ENCODE measurements at places on chromosomes 16 and 17. TPM values are rescaled to one million over a fixed set of nuclear protein-coding genes. Genes with fewer than 3 reads are reported as not detected.

GRCh38 chr16:19588661-19589060, 33.2 kb downstream of the VPS35L start:
- DNase-seq: no peak

DNA sequence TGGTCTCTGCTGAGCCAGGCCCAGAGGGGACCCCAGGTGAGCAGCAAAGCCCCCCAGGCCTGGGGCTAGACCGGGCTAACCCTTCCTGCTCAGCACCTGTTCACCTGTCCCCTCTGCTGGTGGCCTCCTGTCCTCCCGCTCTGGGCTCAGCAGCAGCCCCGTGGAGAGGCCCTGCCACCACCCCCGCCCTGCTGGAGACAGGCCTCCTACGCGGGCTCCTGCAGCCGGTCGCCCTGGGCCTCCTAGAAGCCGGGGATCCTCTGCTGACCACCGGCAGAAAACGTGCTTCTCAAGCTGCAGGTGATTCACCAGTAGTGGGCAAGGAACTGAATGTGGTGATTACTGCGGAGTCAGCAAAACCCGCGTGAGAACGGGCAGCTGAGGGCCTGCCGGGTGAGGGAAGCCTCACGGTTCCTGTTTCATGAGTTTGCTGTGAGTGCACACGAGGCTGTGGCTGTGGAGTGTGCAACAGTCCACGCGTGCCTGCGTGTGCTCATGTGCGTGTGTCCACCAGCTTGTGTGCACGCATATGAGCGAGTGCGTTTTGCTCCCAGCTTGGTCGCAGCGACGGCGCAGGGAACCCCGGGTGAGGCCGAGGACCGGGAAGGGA, 792 bp downstream of the SECTM1 start:
- no peak for DNase-seq

- no peak for DNase-seq
Measured at GRCh38 chr17:2780256-2780655, 16.0 kb upstream of the RAP1GAP2 start.

GRCh38 chr16:85090181-85090580, 22.1 kb downstream of the CIBAR2 start:
- DNase-seq: no peak

GRCh38 chr17:78897664-78898047, 5.3 kb downstream of the CEP295NL start:
- DNase-seq: no peak

DNA sequence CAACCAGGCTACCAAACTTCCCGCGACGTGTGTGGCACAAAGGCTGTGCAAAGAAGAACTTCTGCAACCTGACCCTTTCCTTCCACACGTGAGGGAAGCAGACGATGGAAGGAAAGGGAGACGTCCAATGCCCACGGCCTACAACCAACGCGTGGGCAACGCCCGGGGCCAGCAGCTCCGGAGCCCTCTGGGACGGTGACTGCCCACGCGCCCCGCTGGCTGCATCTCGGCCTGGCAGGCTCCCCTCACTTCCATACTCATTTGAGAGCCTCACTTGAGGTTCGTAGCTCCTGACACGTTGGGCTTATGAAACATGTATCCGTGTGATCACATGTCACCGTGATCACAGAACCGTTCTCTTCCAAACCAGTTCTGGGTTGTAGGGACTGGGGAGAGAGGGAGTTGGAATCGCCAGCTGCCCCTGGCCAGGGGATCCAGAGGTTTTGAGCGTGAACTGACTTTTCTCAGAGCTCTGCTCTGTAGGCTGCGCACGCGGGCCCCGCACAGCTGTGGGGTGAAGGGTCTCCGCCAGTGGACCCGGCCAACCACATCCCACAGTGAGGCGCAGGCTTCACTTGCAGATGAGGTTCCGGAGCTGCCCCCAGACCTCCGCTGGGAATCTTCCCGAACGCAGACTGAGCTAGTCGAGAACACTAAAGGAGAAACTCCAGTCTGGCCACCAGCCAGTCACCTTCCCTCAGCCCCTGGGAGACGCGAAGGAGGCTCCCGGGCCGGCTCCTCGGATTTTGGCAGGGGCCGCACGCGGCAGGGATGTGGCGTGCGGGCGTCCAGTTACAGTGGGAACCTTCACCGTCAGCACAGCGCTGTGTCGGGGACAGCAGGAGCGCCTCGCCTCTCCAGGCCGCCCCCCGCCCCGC, 1.0 kb downstream of the LMF1 start:
- DNase-seq: peak; percentile 55

- DNase-seq: no peak
Measured at GRCh38 chr17:80872001-80872500, 119.6 kb upstream of the CHMP6 start.

DNA sequence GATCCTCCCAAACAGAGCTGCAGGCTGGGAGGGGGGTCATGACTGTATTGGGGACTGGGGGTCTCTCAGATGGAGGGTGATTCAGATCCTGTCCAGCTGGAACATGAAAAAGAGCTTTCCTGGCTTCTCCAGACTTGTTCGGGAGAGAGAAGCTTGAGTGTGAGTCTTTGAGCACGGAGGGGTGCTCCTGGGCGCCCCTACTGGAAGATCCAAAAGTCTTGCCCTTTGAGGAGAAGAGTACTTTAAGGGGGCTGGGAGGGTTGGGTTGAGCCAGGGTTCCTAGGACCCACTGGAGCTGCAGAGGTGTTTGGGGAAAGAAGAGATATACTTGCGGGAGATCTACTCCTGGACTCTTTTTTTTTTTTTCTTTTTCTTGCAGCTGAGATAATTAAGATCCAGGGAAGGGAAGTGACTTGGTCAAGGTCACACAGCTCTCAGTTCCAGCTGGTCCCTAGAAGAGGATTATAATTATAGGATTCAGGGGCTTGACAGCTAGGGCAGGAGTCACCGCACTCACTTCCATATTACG, 8.4 kb downstream of the RARA start:
- DNase-seq: peak; percentile 88

- DNase-seq: no peak
Measured at GRCh38 chr17:37779554-37779953, 34.7 kb upstream of the HNF1B start.

GRCh38 chr17:35315283-35315682, 58.1 kb downstream of the SLFN11 start:
- DNase-seq: peak; percentile 16

- DNase-seq: no peak
Measured at GRCh38 chr16:20944861-20945574, 44.4 kb downstream of the LYRM1 start.

DNA sequence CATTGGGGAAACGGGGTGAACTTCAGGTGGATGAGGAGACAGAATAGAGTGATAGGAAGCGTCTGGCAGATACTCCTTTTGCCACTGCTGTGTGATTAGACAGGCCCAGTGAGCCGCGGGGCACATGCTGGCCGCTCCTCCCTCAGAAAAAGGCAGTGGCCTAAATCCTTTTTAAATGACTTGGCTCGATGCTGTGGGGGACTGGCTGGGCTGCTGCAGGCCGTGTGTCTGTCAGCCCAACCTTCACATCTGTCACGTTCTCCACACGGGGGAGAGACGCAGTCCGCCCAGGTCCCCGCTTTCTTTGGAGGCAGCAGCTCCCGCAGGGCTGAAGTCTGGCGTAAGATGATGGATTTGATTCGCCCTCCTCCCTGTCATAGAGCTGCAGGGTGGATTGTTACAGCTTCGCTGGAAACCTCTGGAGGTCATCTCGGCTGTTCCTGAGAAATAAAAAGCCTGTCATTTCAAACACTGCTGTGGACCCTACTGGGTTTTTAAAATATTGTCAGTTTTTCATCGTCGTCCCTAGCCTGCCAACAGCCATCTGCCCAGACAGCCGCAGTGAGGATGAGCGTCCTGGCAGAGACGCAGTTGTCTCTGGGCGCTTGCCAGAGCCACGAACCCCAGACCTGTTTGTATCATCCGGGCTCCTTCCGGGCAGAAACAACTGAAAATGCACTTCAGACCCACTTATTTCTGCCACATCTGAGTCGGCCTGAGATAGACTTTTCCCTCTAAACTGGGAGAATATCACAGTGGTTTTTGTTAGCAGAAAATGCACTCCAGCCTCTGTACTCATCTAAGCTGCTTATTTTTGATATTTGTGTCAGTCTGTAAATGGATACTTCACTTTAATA, 7.0 kb upstream of the TMEM235 start:
- no peak for DNase-seq

- DNase-seq: peak; percentile 78
Measured at GRCh38 chr17:17028059-17028877, 14.0 kb upstream of the MPRIP start.

DNA sequence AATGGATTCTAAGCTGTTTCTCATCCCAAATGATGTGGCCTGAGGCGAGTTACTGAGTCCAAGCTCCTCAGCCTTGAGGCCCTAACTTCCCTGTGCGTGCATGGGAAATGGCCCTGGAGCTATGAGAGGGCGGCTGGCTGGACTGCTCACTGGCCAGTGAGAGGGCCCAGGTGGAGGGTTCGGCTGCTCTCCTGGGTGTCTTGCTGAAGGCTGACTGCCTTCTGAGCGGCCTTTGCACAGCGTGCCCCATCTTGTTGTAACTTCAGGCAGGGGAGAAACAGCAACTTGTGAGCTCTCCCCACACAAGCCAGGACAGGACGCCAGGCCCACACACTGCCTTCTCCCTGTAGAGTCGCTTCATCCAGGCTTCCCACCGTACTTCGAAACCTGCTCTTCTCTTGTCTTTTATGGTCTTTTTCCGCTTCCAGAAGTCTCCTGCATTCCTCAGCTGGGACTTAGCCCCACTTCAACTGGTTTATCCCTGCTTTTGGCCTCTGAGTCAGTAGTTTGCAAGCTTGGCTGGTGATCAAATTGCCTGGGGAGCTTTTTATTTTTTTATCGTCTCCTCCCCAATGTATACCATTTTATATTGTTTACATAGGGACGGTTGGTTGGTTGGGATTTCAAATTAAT, 13.3 kb downstream of the CDH3 start:
- peak; percentile 72 for DNase-seq

- DNase-seq: no peak
Measured at GRCh38 chr17:75511610-75512575, 3.4 kb downstream of the CASKIN2 start.

- DNase-seq: peak; percentile 48
Measured at GRCh38 chr17:64571746-64572145, 65.0 kb downstream of the CEP95 start.

GRCh38 chr16:75099738-75100602, 16.6 kb downstream of the LDHD start:
- DNase-seq: peak; percentile 41

GRCh38 chr17:78057113-78057740, 71.3 kb downstream of the TMC6 start:
- no peak for DNase-seq

DNA sequence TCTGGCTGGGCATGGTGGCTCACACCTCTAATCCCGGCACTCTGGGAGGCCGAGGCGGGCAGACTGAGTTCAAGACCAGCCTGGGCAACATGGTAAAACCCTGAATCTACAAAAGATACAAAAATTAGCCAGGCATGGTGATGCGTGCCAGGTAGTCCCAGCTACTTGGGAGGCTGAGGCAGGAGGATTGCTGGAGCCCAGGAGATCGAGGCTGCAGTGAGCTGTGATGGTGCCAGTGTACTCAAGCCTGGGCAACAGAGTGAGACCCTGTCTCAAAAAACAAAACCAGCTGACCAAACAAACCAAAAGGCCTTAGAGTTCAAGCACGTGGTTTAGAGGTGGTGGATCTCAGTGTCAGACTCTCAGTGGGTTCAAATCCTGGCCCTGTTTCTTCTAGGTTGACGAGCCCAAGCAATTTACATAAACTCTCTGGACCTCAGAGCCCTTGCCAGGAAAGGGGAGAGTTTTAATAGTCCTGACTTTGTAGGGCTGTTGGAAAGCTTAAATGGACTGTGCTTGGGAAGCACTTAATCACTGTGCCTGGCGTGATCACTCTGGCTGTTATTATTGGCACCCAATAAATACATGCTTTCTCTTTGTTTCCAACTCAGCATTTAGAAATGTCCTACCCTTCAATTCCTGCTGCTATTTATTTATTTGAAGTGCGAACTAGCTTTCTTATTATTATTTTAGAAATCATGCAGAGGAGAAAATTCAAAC, 44.7 kb downstream of the ABCC1 start:
- DNase-seq: no peak

- no peak for DNase-seq
Measured at GRCh38 chr17:69634844-69635243, 220.3 kb downstream of the MAP2K6 start.

GRCh38 chr16:11076259-11077018, 132.1 kb downstream of the CLEC16A start:
- no peak for DNase-seq

- DNase-seq: no peak
Measured at GRCh38 chr17:78738698-78739097, 43.4 kb downstream of the CYTH1 start.

- DNase-seq: no peak
Measured at GRCh38 chr17:6756425-6757031, 682 bp downstream of the XAF1 start.

DNA sequence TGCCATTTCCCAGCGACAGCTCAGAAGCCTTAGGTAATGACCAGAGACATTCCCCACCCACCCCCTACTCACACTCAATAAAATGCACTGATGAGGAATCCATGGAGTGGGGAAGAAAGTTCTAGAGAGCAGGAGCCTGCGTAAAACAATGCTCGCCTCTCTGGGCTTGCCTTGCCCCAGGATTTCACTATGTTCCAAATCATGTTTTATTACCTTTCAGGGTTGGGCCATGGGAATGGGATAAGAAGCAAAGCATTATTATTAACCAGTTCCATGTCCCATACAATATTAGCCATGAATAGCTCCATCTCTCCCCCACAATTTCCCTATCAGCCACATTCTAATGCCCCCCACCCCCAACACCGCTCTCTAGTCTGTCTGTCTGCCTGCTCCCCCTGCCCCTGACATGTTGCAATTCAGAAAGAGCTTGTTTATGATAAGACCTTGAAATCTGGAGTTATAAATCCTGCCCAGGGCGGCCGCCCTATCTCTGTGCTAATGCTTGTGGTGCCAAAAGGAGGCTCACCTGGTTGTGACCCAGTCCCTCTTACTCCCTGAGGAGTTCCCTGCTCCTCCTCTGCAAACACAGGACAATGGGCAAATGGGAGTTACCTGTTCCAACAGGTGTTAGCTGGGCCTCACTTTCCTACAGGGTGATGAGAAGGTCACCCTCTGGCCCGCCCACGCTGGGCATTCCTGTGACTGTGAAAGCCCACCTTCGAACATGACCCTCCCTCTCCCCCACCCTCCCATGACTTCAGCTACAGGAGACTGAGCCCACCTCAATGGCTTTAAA, 28.0 kb upstream of the DDX52 start:
- no peak for DNase-seq

- DNase-seq: no peak
Measured at GRCh38 chr16:65105171-65105570, 16.7 kb downstream of the CDH11 start.

Gene PRSS22
- not detected for polyA plus RNA-seq

Gene RPH3AL
- polyA plus RNA-seq: 3.4 TPM

Gene JPH3
- 0.38 TPM for polyA plus RNA-seq

Gene NFATC3
- 24.4 TPM for polyA plus RNA-seq

Gene KIF19
- polyA plus RNA-seq: 1.6 TPM

Gene MMP28
- polyA plus RNA-seq: 3.1 TPM

Gene ARHGAP44
- 5.7 TPM for polyA plus RNA-seq

Gene PLCG2
- 6.7 TPM for polyA plus RNA-seq

Gene GFAP
- polyA plus RNA-seq: 0.29 TPM

Gene PIGW
- 7.5 TPM for polyA plus RNA-seq

All from muscle of back (tissue), 13 donors.